ENCODE measurements at places on chromosomes 1 and 21.

DNA sequence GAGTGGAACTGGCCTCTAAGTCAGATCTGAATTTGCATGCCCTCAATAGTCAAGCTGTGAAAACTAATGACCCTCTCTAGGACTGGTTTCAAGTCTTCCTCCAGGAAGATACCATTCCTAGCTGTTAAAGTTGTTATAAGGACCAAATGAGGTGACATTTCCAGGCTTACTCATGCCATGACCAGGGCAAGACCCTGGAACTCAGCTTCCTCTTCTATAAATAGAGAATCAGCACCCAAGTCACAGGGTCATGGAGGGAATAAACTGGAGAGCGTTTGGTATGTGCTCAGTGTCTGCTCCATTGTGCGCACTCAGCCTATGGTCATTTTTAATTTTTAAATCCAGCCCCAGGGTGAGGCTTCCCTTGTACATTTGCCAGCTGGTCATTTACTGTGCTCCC, 2.5 kb downstream of the S100A9 start:
- DNase-seq, result peak; percentile 74

DNA sequence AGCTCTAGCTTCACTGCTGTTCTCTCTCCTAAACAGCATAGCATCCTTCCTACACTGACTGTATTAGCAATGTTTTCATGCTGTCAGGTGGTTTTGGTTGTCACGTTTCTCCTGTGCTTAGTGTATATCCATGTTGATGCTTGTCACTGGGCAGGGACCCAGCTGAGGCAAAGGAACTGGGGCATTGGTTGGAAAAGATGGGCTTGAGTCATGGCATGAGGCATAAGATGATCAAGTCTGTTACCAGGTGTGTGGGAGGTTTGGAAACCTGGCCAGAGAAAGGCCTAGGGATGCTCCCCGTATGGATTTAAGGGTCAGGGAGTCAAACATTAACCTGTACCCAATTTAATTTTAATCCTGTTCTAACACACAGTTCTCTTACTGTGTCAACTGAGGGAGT, 69.6 kb downstream of the OSBPL9 start:
- no peak for DNase-seq

GRCh38 chr1:55592122-55592521, 377.0 kb upstream of the USP24 start:
- DNase-seq, result no peak

DNA sequence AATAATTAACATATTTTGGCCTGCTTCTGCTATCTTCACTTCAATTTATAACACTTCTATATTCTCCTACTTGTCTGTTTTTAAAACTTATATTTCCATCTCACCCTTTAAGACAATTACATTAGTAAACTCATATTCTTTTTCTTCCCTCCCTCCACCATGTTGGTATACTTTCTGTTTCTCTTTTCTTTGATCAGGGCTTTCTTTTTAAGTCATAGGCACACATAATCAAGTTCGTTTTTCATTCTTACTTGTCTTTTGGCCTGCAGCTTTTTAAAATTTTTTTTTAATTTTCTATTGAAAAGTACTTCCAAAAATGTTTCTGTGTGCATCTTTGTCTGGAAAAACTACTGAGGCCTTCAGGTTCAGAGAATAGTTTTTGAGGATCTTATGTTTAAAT, 2.3 kb downstream of the PYHIN1 start:
- peak; percentile 8 for DNase-seq

DNA sequence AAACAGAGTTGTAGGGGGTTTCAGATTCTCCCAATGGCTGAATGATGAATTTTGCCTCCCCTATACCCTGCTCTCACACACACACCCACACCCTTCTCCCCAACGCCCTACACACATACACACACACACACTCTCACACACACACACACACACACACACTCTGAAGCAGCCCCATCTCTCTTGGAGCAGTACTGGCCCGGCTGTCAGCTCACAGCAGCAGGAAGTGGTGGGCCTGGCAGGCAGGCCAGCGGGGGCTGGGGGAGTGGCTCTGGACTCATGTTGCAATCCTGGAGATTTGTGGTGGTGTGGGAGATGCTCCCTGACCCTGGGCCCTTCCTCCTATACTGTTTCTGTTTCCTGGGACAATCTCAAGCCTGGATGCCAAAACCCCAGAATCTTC, 2.2 kb downstream of the IKBKE start:
- peak; percentile 97 for DNase-seq

- no peak for DNase-seq
Measured at GRCh38 chr1:41805771-41806471, 112.8 kb downstream of the HIVEP3 start.

DNA sequence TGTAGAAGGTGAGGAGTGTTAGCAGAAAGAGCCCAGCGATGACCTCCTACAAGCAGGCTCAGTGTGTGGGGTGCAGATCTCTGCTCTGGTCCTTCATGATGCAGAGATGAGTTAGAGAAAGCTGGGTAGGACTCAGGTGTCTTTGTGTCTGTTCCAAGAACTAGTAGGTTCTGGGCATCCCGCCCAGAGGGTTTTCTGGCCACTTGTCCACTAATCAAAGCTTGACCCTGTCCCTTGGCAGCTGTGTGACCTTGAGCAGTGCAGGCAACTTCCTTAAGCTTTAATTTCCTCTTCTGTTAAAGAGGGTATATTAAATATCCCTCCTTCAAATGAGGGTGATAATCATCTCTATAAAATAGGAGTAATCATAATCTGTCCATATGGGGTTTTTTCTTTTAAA, 54.7 kb upstream of the WNT4 start:
- DNase-seq, result no peak

DNA sequence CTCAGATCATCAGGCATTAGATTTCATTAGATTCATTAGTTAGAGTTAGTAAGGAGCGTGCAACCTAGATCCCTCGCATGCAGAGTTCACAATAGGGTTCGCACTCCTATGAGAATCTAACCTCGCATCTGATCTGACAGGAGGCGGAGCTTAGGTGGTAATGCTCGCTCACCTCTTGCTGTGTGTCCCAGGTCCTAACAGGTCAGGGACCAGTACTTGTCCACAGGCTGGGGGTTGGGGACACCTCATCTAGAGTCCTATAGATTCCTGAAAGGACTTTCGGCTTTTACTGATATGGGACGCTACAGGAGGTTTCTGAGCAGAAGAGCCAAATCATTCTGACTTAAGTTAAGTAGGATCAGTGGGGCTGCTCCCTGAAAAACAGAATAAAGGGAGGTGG, 91.4 kb downstream of the AKT3 start:
- no peak for DNase-seq

DNA sequence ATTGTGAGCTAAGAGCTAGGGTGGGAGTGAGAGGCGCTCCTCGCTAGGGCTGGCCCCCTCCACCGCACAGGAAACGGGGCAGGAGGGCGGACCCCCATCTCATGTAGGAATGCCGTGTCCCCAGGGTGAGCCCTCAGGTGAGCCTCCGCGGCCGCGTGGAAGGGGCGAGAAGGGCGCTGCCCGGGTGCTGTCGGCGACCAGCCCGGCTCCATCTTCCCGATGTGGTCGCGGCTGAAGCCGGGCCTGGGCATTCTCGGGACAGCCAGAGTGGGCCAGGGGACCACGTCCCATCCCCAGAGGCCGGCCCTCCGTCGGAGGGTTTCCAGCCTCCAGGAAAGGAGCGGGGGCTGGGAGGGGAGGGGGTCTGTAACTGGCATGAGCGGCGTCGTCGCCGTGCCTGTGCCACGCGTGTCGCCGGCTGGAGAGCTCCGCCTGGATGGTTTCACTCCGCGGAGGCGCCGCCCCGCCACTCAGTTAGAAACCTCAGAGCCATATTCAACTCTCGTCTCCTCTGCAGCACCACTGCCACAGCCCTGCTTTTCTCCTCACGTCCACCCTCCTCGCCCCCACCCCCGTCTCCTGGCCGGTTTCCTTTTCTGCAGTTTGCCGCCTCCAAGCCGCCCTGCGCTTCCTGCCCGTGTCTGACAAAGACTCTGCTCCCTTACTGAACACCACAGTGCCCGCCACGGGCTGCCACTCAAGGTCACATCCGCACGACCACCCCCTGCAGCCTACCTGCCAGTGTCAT, at the start of gene TMEM269:
Gene TMEM269 (plus strand): TSS at position 46 of the 748 bp plus-strand sequence. CDS start 4,903 bp downstream, outside the sequence.
- no peak for DNase-seq

- DNase-seq, result no peak
Measured at GRCh38 chr1:60740154-60740553, 342.2 kb upstream of the NFIA start.

DNA sequence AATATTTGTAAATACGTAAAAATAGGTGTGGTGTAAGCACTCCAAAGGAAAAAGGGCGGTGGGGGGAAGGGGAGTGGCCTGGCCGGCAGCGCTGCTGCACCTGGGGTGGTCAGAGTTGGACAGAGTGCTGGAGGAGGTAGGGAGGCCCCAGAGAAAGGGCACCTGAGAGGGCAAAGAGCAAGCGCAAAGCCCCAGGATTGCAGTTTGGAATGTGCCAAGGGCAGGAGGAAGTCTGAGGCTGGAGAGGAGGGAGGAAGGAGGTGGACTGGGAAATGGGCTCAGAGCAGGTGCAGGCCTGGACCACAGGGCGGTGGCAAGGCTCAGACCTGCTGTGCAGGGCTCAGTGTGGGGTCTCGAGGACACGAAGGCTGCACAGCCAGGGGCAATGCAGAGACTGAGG, 30.6 kb downstream of the LDLRAP1 start:
- no peak for DNase-seq

GRCh38 chr21:33075128-33075527, 5.2 kb downstream of the OLIG1 start:
- no peak for DNase-seq

GRCh38 chr1:156998840-156999500, 46.6 kb downstream of the ARHGEF11 start:
- no peak for DNase-seq

- no peak for DNase-seq
Measured at GRCh38 chr1:2036287-2036686, 13.9 kb upstream of the PRKCZ start.

DNA sequence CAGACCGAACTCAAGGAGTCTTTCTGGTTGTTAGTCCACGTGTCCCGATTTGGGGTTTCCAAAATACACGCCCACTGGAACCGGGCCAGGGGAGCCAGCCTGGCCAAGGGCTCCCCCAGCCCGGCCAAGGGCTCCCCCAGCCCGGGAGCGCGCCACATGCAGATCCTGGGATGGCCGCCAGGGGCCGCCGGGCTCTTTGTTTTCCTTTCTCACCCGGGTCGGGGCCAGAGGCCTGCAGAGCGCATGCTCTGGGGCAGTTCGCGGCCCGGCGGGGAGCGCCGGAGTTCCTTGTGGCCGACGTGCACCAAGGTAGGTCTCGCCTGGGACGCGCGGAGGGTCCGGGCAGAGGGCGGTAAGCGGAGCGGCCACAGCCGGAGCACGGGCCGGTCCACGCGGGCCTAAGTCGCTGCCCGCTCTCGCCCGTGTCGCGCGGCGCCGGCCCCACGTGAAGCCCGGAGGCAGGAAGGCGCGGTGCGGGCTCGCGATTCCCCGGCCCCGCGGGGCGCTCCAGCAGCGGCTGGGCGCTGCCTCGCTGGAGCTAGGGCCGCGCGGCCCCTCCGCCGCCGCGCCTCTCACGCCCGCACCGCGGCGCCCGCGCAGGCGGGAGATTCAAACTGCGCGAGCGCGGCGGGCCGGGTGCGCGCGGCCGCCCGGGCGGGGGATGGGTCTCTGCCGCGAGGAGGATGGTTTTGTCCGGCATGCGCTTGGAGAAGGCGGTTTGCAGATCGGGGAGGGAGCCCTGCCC, 12.3 kb downstream of the RCC1 start:
- DNase-seq, result peak; percentile 87

GRCh38 chr1:116915086-116915661, 5.5 kb downstream of the PTGFRN start:
- DNase-seq, result no peak

DNA sequence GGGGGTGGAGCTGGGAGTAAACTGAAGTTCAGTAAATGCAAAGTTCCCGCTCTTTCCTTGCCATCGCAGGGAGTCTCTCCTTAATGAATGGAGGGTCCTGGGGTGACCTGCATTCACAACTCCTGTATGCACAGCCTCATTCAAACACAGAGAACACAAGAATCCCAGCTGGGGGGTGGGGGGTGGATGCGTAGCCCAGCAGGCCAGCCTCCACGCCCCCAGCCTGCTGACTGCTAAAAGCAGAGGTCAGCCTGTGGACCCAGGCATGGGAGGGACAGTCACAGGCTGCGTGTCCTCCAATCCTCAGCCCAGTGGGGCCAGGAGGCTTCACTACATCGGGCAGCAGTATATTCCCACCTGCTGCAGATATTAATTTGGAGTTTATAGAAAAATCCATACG, 263.1 kb downstream of the GRIK3 start:
- DNase-seq, result no peak

- no peak for DNase-seq
Measured at GRCh38 chr21:38837806-38838461, 32.2 kb downstream of the ETS2 start.

DNA sequence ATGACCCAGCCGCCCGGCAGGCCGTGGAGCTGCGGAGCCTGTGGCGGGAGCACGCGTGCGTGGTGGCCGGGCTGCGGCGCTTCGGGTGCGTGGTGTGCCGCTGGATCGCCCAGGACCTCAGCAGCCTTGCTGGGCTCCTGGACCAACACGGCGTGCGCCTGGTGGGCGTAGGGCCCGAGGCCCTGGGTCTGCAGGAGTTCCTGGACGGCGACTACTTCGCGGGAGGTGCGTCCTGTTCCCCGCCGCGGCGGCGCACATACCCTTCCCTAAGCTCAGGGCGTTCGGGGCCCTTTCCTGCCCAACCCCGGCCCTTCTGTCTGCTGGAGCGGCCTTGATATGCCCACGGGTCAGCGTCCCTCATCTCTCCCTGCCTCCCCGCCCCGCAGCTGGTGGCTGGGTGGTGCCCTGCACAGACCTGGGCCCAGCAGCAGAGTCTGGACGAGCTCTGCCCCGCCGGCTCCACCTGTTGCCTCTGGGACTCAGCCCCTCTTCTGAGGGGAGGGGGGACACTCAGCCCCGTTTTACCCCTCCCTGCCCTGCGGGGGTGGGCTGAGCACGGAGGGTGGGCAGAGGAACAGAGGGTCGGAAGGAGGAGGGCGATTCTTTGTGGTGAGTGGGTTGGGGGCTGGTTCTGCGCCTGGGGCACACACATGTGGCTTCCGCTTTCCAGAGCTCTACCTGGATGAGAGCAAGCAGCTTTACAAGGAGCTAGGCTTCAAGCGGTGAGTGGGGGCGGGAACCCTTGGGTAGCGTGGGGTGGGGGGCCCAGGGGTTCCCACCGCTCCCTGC, 688 bp downstream of the PRXL2B start:
- peak; percentile 13 for DNase-seq

- no peak for DNase-seq
Measured at GRCh38 chr1:44390277-44390676, 14.8 kb upstream of the RNF220 start.

GRCh38 chr1:178496410-178497135, at the start of gene CLEC20A:
TSS of gene CLEC20A (minus strand) at chr1:178496964. CDS start at chr1:178496939, 25 bp downstream.
- DNase-seq, result no peak

DNA sequence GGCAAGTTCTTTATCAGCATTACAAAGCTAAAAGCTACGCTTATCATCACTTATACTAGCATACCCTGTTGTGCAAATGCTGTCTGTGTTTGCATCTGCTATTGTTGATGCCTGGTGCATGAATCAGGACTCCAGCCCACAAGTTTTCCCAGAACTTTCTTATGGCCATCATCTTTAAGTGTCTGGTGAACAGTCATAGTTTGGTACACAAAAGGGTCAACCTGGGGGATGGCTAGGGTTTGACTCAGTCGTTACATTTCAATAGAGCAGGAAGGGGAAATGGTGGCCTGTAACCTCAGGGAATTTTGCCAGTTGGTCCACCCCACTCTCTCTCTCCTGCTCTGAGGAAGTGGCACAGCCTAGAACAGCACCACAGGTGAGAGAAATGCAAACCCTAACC, 35.4 kb downstream of the SELL start:
- peak; percentile 10 for DNase-seq

Data from inflammatory macrophage treated with lipopolysaccharide for 4 hours (primary cell).